ENCODE measurements at places on chromosomes 1 and 21. TPM values are rescaled to one million over a fixed set of nuclear protein-coding genes. Genes with fewer than 3 reads are reported as not detected.

LCE1A gene
- not detected for total RNA-seq

DNA sequence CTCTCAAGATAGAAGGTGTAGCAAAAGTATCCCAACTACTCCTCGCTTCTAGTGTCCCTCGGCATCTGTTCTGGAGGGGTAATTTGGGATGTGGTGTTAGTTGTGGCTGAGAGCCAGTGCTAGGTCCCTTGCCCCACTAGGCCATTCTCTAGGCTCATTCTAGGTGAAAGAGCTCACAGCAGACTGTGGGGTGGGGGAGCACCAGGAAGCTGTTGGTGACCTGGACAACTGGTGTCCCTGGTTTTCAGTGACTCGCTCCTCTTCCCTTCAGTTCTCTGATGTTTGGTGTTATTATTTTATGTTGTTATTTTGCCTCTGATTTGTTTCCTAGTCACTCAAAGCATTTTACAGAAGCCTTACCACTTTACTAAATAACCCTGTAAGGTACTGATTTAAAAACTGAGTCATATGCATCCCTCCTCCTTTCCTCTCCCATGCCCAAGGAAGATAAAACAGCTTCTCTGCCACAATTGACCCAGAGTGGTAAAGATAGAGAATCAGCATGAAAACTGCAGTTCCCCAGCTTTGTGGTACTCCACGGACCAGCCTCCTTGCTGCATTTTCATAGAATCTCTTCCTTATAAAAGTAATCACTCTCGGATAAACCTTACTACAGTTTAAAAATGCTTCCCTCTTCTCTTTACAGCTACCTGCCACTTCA, 14.1 kb downstream of the DYRK3 start:
- DNase-seq = no peak

GRCh38 chr1:61482170-61482734, 242.7 kb downstream of the TM2D1 start:
- DNase-seq = no peak

PERM1 gene
- not detected for total RNA-seq

DNA sequence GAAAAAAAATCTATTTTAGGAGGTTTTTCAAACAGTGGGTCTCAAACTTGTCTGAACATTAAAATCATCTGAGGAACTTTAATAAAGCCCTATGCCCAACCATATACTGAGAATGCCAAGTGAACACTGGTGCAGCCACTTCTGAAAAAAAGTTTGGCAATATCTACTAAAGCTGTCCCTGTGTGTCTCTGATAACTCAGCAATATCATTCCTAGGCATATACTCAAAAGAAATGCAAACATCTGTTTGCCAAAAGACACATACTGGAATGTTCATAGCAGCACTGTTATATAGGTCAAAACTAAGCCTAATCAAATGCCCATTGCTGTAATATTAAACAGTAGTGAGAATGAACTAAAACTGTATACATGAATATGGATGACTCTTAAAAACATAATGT, 74.2 kb upstream of the RGS4 start:
- DNase-seq = no peak

- no peak for DNase-seq
Measured at GRCh38 chr1:117290890-117291289, 76.4 kb upstream of the MAN1A2 start.

DNA sequence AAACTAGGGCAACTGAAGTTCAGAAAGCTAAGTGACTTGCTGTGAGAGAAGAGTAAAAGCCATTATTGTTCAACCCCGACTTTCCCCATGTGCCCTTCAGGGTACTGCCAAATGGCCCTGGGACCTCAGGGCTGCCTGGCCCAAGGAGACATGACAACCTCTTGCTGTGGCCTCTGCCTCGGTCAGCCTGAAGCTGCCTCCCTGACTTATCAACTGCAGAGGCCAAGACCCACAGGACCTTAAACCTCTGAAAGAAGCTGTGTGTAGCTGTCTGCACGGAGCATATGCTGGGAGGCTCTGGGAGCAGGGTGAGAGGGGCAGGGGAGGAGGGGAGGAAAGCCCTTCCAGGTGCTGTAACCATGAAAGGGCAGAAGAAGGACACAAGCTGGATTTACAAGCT, 35.9 kb downstream of the HMGB4 start:
- no peak for DNase-seq
